ENCODE measurements at places on chromosomes 6 and 20.

- DNase-seq = peak; percentile 85
These were observed 31.8 kb upstream of the GMPR start for GRCh38 chr6:16206595-16207037.

- no peak for DNase-seq
These were observed 39.0 kb downstream of the TNFAIP3 start for GRCh38 chr6:137906020-137906472.

DNA sequence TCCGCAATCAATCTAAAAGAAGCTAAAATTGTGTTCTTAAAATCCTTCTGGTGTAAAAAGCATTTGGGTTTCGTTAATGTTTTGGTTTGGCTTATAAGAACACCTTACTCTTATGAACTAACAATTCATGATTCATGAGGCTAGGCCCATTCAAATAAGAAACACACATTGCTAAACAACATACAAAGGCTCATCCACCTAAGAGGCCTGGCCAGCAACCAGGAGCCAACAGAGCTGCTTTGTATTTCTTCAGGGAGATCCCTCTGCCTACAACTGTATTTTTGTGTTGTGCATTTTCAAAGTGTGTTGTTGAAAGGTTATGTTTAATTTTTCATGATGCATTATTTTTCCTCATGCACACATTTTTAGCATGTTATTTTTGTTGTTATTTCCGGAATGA is 98.6 kb downstream of the PTPRK start:
- DNase-seq = no peak

GRCh38 chr6:153150752-153151440 is 19.8 kb upstream of the RGS17 start:
- no peak for DNase-seq

DNA sequence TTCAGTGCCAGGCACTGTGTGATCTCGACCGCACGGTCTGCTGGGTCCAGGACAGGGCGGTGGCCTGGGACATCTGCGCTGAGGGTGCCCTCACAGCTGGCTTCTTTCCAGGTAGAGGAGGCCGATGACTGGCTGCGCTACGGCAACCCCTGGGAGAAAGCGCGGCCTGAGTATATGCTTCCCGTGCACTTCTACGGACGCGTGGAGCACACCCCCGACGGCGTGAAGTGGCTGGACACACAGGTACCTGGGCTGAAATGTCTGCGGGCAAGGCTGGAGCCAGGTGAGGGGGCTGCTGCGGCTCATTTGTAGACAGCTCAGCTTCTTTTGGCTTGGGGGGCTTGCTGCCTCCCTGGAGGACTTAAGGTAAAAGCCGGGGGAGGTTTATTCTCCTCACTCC is 26.6 kb downstream of the PYGB start:
- DNase-seq = no peak

- DNase-seq = no peak
These were observed 8.7 kb downstream of the CST3 start for GRCh38 chr20:23629017-23629541.

DNA sequence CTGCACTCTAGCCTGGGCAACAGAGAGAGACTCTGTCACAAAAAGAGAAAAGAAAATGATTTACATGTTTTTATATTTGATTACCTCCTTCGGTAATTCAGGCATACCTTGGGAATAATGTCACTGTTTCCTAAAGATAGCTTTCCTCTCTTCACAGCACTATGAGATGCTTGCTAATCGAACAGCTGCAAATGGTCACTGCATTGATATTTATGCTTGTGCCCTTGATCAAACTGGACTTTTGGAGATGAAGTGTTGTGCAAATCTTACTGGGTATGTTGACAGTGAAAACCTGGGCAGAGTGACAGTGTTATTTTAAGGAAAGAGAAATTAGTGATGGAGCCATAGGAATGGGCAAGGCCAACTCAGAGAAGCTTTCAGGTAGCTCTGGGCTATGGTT is 19.6 kb downstream of the SEC23B start:
- DNase-seq = no peak

DNA sequence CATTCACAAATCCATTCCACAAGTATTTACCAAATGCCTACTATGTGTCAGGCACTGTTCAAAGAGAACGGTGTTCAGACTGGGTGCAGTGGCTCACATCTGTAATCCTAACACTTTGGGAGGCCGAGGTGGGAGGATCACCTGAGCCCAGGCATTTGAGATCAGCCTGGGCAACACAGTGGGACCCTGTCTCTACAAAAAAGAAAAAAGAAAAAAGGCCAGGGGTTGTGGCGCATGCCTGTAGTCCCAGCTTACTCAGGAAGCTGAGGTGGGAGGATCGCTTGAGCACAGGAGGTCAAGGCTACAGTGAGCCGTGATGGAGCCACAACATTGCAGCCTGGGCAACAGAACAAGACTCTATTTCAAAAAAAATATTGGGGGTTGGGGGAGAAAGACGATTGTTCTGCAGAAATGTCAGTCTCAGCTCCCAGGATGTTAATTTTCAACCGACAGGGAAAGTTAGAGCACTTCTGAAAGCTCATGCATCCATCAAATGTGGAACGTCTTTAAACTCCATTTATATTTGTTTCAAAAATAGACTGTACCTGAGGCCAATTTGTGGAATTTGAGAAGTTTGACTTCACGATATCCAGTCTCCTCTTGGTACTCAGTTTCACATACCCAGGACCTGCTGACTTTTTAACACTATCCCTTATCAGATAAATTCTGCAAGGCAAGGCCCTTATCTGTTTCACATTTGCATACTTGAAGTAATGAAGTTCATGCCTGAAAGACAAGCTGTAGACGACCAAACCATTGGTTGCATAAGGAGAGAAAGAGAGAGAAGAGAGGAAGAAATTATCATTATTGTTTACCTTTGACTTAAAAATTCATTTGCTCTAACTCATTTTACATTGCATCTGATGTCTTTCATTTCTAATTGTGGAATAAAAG is 14.8 kb upstream of the BTN3A2 start:
- no peak for DNase-seq

DNA sequence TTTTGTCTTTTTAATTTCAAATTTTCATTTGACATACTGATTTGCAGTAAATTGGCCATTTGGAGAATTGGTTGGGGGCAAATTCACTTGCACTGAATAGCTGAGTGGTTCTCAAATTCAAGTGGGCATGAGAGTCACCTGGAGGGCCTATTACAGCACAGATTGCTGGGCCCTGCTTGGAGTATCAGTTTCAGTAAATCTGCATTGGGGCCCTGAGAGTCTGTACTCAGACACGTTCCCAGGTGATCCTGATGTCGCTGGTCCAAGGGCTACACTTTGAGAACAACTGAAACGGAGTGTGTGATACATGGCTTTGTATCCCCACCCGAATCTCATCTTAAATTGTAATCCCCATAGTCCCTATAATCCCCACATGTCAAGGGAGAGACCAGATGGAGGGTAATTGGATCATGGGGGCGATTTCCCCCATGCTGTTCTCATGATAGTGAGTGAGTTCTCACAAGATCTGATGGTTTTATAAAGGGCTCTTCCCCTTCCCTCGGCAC is 115.9 kb downstream of the KLHL32 start:
- no peak for DNase-seq

GRCh38 chr6:4010689-4011090 is 68.2 kb downstream of the FAM217A start:
- DNase-seq = peak; percentile 49

- DNase-seq = no peak
These were observed 406.3 kb upstream of the RUNX2 start for GRCh38 chr6:44921798-44922197.

GRCh38 chr6:4370066-4370465 is 234.7 kb upstream of the ECI2 start:
- no peak for DNase-seq

GRCh38 chr6:25499615-25500235 is 152.3 kb upstream of the SCGN start:
- no peak for DNase-seq

GRCh38 chr6:149031859-149032598 is 285.2 kb downstream of the UST start:
- DNase-seq = no peak

DNA sequence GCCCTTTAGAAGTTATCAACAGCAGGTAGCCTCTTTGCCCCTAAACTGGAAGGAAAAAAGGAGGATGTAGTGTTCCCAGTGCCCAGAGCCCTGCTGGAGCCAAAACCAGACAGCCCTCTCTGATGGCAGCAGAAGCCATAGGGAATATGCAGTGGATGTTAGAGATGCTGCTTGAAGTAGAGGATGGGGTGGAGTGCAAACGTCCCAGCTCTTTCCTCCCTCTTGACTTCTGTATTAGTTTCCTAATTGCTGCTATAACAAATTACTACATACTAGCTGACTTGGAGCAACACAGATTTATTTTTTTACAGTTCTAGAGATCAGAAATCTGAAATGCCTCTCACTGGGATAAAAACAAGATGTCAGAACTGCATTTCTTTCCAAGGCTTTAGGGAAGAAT is 12.5 kb upstream of the CD2AP start:
- DNase-seq = no peak

- no peak for DNase-seq
These were observed 92.8 kb downstream of the PTPRT start for GRCh38 chr20:43096931-43097260.

DNA sequence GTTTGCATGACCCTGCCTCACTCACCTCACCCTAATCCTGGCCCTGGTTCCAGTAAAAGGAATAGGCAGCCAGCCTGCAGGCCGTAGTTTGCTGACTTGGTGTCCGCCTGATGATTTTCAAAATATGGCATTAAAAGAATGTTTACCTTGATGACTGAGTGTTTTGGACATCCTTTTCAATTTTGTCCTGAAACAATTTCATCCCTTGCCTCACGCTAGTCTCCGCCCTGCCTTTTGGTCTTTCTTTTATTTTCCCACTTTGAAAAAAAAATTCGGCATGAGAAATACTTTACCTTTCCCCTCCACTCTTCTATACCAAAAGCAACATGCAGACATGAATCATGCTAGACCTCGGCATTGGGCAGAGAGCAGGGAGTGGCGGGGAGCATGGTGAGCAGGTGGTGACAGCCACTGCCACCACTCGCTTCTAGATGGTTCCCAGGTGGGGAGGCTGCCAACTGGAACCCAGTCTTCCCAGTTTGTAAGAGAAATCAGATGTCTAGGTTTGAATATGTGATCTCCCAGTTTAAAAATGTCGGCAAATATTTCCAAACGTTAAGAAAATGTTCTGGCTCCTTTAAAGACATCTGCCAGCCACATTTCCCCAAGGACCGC is 9.4 kb downstream of the CD40 start:
- no peak for DNase-seq

DNA sequence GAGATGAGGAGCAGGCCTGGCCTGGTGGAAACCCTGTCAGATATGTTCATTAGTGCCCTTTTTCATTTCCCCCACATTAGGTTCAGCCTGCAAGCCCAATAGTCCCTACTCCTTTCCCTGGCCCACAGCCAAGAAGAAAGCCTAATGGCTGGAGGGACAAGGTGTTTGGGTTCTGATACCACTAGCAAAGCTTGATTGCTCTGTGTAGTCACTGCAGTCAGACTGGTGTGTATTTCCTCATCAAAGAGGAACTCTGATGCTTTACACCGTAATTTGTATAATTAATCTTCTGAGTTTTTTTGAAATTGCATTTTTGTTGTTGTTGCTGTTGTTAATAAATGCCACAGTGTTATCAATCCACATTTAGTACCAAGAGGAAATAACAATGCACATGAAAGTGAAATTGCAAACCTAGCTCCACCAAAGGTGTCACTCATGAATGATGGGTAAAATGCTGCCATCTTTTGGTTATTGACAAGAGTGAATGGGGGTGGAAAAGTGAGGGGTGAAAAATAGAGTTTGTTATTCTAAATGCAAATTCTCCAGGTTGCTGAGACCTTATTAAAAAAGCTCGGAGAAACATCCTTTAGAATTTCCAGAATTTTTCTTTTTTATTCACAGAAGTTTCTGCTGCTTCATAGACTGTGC is 320.2 kb upstream of the POU3F2 start:
- no peak for DNase-seq

DNA sequence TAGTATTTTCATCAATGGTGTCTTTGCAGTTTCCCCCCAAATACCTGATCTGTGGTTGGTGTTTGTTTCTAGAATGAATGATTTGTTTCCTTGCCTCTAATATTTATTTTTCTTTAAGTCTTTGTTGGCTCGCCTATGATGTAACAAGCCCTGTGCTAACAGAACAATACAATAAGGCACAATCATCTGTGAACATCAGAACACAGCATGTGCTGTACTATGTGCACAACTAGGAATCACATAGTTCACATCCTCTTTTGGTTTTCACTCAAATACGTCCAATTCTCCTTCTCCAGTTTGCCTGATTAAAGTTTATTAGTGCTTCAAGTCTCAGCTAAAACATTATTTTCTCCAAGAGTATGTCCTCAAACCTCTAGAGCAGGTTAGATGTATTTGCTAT is 613.1 kb downstream of the EPHA7 start:
- no peak for DNase-seq

Data from KBM-7 (cell line).